ENCODE measurements at places on chromosomes 1 and 21.

DNA sequence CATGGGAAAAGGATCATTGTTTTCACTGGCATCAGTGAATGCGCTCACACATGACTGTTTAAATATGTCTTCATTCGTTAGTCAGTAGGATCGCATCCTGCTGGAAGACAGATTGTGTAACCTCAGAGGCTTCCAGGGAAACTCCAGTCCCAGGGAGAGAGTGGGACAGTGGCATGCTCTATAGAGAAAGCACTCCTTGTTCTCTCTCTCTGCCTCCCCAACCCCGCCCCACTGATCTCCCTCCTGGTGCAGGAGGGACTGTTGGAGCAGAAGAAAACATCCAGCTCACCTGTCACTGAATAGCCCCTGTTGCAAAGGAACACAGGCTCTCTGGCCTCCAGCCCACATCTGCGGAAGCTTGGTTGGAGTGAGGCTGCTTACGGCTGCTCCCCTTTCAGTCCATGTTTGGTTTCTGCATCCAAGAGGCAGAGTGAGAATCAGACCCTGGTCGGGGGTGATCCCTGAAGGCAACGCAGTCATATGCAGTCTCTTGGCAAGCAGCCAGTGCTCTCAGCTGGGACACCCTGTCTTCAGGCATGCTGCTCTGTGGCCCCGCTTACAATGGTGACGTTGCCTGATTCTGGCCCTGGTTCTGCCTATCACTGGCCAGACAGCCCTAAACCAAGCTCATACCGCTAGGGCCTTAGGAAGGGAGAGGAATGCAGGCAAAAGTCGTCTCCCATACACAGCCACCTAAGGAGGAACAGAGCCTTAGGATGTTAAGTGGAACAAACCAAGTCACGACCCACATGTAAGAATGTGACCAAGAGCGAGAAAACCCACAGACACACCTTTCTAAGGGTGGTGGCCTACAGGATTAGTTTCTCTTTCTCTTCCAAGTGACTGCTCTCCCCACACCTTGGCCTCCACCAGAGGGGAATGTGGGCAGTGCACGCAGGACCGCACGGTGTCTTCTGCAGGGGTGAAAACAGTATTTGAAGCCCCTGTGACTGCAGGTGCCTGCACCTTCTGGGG is 39.7 kb downstream of the BACE2 start:
- no peak for DNase-seq

GRCh38 chr1:55153031-55153430 is 62.1 kb downstream of the USP24 start:
- DNase-seq = no peak

GRCh38 chr1:214010717-214011116 is 22.9 kb downstream of the PROX1 start:
- DNase-seq = no peak

DNA sequence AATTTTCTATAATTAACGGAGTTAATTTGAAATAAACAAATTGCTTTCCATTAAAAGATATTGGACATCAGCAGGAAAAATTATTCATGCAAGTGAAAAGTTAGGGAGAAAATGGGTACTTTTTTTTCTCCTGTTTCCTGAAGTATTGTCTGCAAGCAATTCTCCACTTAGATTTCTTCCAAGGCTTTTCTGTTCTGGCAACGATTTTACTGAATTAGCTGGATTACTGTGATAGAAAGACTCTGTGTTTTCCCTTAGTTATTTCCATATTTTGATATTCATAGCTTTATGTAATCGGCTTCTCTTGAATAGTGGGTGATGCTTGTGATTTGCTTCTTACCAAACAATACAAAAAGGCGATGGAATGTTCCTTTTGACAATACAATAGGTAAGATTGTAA is 1333.9 kb downstream of the AMY1C start:
- no peak for DNase-seq

DNA sequence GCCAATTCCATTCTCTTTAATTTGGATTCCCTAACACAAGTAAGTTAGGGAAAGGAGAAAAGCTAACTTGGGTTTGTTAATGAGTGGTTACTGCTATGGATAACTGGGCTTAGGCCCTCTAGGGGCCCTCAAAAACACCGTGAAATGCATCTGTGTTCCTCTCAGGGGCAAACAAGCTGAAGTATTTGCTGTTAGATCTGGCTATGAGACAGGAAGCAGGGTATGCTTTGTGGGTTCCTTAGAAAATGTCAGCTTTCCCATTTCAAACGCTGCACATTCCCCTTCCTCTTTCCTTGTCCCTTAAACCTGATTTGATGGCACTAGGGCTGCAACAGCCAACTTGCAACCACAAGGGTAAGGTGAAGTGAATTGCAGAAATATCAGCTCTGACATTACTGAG is 5.7 kb upstream of the CAP1 start:
- no peak for DNase-seq

GRCh38 chr1:5571438-5571837 is 420.8 kb downstream of the NPHP4 start:
- DNase-seq = no peak

- DNase-seq = no peak
Measured at GRCh38 chr1:175354080-175354479, 161.5 kb upstream of the KIAA0040 start.

- DNase-seq = no peak
Measured at GRCh38 chr1:155321639-155322503, 1.2 kb downstream of the RUSC1 start.

DNA sequence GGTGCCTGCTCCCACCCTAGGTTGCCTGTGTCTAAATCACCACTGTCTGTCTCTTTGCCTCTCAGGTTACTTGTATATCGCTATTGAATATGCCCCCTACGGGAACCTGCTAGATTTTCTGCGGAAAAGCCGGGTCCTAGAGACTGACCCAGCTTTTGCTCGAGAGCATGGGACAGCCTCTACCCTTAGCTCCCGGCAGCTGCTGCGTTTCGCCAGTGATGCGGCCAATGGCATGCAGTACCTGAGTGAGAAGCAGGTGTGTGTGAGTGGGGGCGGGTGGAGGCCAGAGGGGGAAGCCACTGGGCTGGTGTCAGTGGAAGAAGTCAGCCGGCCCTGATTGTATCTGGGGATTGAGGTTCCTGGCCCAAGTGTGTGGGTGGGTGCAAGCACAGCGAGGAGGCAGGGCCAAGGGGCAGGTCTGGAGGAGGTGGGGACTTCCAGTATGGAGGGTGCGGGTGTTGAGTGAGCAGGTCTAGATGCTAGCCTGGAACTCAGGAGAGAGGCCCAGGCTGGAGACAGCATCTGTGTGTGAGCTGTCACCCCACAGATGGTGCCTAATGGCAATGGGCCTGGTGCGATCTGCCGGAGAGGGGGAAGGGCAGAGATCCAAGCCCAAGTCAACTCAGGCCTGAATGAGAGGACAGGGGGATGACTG is 17.2 kb downstream of the TIE1 start:
- no peak for DNase-seq

- DNase-seq = no peak
Measured at GRCh38 chr21:27314131-27314530, 347.2 kb upstream of the ADAMTS5 start.

DNA sequence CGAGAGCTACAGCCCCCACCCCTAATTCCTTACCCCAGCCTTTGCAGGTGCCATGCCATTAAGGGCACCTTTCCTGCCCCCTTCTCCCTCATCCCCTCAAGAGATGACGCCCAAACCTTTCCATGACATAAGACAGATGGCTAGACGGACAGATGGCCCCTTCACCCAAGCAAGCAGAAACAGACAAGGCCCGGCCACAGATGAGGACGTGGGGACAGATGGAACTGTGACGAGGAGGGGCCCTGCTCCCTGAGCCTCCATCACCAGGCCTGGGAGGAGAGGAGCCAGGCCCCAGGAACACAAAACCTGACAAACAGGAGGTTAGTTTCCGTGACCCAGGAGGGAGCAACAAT is 24.7 kb upstream of the PEF1 start:
- no peak for DNase-seq

DNA sequence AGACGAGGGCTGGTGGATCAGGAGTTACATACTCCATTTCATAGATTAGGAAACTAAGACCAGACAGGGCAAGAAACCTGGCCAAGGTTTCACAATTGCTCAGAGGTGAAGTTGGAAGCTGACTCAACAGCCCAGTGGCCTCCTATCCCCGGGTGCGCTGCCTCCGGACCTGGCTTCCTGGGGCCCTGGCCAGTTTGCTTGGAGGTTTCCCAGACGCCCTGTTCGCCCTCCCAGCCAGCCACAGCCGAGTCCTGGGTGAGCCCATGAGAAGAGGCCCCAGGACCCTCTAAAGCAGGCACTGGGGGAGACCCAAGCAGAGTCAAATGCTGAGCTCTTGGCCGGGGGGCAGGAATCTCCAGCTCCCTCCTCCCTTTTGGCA is 180.1 kb downstream of the ZBTB18 start:
- DNase-seq = no peak

GRCh38 chr1:116537898-116538297 is 32.9 kb downstream of the CD58 start:
- DNase-seq = no peak

- DNase-seq = no peak
Measured at GRCh38 chr21:45114072-45114471, 39.7 kb downstream of the ADARB1 start.

- DNase-seq = no peak
Measured at GRCh38 chr1:55589671-55590297, 374.6 kb upstream of the USP24 start.

GRCh38 chr1:172477741-172478140 is 33.9 kb upstream of the PIGC start:
- DNase-seq = no peak

DNA sequence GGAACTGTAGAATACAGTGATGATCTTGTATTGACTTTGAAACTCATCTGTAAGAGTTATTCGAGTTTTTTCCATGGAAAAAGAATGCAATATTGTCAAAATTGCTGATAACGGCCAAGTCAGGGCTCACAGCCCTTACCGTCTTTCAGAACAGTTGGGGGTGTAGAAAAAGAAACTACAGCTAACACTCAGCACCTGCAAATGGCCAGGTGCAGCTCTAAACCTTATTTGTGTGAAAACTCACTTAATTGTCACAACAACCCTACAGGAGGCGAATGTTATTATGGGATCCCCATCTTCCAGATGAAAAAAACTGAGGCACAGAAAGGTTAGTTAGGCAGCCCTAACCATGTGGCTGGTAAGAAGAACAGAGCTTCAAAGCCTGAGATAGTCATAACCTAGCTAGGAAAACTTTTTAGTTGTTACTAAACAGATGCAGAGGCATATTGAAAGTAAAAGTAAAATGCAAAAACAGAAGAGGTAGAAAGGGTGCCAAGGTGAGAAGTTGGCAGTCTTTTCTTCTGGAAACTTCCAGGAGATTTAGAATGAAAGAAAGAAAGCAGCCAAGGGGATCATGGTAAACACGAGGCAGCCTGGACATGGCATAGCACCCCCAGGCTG is 76.4 kb downstream of the DSCAM start:
- DNase-seq = no peak

DNA sequence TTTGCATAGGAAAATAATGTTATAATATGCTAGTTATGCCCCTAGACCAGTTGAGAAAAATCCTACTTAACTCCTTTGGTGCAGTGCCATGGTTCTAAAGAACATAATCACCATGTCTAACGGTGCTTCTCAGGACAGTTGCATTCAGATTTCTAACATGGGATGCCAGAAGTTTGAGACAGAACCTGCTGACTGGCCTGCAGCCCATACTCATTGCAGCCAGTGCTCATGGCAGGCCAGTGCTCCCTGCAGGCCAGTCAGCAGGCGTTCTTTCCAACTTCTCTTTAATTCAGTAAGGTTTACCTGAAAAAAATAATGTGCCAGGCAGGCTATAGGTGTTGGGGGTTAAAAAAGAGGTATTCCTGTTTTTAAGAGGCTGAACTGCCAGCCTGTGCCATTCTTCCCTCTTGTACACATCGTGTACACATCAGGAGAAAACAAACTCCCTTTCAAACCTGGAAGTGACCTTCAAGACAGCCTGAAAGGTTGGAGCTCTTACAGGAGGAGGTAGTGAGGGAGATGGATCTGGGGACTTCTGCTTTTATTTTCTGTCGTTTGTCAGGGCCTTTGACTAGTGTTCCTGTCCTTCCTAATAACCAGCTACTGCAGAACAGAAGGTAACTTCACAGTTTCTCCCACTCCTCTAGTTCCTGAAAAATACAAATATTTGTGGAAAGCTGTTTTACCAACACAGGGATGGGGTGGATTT is 146.0 kb upstream of the MAGI3 start:
- DNase-seq = no peak

DNA sequence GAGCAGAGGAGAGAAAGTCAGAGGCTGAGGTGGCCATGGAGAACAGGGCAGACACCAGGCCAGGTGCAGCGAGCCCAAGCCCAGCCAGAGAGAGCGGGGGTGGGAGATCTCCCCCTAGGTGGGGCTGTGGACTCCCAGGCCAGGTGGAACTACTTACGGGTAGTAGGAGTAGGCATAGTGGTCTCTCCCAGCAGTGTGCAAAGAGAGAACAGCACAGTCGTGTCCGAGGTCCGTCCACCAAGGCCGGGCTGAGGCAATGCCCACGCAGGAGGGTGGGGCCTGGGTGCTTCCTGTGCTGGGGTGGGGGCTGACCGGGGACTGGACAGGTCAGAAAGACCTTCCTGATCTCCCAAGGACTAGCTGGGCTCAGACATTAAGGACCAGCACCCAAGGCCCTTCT is 263.7 kb downstream of the PTPRU start:
- DNase-seq = no peak

DNA sequence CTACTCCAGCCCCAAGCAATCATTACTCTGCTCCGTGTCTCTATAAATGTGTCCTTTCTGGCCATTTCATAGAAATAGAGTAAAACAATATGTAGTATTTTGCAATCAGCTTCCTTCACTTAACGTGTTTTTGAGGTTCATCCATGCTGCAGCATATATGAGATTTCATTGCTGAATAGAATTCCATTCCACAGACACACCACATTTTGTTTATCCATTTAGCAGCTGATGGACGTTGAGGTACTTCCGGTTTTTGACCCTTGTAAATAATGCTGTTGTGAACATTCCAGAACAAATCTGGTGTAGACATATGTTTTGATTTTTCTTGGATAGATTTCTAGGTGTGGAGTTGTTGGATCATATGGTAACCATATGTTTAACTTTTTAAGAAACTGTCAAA is 30.7 kb downstream of the ADAM30 start:
- no peak for DNase-seq

GRCh38 chr21:44800103-44800502 is 1.5 kb downstream of the UBE2G2 start:
- no peak for DNase-seq

- no peak for DNase-seq
Measured at GRCh38 chr1:164475834-164476233, 83.2 kb upstream of the PBX1 start.

DNA sequence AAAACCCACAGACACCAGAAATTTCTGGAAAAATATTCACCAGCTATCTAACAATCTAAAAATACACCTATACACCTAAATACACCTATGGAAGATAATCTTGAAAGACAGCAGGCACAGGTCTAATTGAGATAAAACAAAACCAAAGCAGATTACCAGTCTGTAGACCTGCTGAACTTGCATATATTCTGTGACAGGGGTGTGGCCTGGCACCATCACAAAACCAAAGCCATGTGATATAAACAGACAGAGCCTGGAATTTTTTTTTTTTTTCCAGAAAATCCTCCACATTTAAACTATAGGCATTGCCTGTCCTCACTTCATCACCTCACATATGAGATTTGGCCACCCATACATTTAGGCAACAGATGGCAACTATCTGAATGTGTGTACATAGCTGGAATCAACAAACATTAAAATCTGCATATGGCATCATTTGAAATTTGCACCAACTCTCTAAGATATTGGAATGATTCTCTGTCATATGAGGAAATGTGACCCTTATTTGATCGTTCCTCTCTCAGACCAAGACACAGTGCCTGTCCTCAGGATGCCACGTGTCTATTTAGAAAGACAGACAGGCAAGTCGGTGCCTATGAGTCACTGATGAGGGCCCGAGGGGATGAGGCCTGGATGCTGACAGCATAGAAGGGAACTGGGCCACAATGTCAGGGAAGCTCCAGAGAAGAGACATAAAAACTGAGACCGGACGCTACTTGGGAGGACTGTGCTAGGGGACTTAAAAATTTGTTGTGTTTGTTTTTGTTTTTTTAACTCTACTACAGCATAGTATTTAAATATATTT is 32.6 kb downstream of the NMNAT2 start:
- no peak for DNase-seq
